ENCODE measurements at places on chromosomes 6 and 20.

- DNase-seq: no peak
These were observed 43.0 kb downstream of the BACH2 start for GRCh38 chr6:90253631-90254030.

DNA sequence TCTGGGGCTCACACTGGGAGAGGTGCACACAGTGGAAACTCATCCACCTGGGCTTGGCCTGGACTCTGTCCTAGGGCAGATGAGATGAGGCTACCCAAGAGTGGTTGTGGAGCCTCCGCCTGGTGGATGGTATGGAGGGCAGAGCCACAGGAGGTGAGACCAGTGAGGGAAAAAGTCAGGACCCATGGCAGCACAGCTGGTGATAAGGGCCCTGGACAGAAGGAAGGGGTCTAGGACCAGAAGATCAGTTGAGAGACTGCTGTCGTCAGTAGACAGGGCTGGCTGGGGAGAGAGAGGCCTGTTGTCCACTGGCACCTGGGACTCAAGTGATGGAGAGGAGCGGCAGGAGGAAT is 29.8 kb downstream of the PLCG1 start:
- DNase-seq: no peak

GRCh38 chr6:9745476-9745875 is 669.4 kb downstream of the TFAP2A start:
- DNase-seq: no peak

- DNase-seq: no peak
These were observed 78.3 kb upstream of the CLDN20 start for GRCh38 chr6:155185544-155185943.

DNA sequence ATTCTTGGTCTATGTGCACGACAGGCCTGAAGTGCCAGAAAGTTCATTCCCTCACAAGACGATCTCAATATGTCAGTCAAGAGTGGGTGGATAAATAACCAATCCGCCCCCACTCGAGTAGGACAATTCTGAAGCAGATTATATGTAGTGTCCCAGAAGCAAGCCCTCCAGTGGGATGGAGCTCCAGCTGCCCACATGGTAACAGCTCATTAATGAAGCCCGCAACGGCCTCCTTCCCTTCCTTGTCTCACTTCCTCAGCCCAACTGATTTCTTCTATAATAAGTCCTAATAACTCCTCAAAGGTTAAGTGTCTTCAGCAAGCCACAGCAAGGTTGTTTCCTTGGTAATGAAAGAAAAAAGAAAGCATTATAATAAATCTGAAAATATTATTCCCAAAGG is 82.1 kb upstream of the F13A1 start:
- no peak for DNase-seq

DNA sequence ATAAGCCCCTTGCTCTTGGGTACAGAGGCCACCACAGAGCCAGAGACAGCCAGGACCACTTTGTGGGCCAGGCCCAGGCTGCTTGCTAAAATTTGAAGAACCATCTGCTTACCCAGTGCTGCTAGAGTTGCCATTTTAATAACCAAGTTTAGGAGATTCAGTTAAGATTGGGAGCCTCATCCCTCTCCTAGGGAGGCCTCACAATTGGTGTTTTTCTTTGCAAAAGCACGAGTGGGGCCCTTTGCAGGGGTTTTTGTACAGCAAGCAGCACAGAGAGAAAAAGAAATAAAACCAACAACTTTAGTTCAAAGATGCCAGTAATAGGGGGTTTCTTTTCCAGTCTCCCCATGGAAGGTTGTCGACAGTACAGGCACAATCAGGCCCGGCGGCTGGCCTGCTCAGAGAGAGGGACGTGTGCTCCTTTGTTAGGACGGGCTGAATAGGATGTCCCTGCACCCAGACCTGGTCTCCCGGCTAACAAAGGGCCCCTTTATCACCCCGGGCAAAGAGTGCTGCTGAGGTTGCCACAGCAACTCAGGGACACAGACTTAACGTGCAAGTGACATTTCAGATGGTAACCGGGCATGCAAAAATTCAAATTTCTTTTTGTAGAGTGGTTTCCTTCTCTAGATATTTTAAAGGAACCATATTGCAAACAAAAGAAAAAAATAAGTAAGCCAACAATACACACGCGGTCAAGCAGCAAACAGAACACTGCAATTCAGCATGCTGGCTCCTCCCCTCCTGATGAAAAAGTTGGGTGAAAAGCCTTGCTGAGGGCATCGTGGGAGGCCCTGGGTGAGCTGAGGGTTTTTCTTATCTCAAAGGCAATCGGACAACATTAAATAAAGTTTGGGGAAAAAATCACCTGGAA is 10.5 kb upstream of the TOX2 start:
- DNase-seq: no peak

DNA sequence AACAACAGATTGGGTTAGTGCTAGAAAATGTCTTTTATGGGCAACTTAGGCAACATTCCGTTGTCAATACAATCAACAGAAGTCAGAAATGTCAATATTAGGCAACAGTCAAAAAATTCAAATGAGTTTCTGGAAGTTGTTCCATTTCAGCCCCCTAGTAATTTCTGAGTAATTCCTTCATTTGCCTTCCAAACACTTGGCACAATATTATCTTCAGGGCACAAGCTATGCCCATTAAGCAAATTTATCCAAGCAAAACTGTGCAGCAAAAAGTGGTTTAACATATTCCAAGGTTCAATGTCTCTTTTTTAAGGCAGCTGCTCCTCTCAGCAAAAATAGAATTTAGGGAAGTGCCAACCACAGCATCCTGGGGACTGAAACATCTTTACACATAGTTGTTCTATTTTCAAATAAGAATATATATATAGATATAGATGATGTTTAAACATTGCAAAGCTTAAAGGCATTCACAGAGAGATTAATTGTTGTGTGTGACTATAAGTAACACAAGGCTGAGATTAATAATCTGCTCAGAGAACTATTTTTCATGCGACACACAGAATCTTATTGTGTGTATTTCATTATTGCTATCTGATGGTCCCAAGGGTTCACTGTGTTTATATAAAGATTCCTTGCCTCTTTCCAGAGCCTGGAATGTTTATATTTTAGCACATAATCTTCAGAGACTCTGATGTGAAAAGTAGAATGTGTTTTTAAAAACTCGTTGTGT is 75.2 kb upstream of the ADTRP start:
- DNase-seq: no peak

DNA sequence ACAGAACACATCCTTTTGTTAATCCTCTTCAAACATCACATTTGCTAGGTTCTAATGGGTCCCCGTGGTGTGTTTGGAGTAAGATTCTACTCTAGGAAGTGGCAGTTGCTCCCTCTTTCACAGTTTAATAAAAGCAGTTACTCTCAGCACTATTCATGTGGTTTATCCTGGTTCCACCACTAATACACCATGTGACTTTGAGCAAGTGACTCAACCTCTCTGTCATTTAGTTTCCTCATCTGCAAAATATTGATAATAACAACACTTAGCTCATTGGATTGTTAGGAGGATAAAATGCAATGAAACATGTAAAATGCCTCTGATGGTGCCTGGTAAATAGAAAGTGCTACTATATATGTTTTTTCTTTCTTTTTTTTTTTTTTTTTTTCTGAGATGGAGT is 488.0 kb upstream of the NOX3 start:
- no peak for DNase-seq

Data from T-helper 2 cell (primary cell).